ENCODE measurements at places on chromosomes 5 and 9.

GRCh38 chr9:116604251-116604650, 82.9 kb upstream of the TRIM32 start:
- no peak for DNase-seq

GRCh38 chr9:83505282-83505681, 32.9 kb downstream of the FRMD3 start:
- DNase-seq: no peak

GRCh38 chr9:109805050-109805449, 25.1 kb downstream of the PALM2AKAP2 start:
- no peak for DNase-seq

DNA sequence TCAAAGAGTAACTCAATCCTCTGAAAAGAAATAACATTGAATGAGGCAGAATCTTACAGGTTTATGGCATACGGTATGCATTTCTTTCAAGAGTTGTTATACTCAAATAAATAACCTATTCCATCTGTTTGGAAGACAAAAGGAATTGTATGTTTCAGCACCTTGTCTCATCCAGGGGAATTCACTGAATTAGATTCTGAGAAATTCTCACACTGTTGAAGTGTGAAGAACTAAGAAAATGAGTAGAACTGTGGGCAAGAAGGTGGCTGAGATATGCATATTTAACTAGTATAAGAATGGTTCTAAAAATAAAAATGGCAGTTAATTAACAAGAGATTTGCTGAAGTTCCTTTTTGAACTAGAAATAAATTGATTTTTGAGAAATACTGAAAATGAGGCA, 279.3 kb upstream of the DAP start:
- no peak for DNase-seq

DNA sequence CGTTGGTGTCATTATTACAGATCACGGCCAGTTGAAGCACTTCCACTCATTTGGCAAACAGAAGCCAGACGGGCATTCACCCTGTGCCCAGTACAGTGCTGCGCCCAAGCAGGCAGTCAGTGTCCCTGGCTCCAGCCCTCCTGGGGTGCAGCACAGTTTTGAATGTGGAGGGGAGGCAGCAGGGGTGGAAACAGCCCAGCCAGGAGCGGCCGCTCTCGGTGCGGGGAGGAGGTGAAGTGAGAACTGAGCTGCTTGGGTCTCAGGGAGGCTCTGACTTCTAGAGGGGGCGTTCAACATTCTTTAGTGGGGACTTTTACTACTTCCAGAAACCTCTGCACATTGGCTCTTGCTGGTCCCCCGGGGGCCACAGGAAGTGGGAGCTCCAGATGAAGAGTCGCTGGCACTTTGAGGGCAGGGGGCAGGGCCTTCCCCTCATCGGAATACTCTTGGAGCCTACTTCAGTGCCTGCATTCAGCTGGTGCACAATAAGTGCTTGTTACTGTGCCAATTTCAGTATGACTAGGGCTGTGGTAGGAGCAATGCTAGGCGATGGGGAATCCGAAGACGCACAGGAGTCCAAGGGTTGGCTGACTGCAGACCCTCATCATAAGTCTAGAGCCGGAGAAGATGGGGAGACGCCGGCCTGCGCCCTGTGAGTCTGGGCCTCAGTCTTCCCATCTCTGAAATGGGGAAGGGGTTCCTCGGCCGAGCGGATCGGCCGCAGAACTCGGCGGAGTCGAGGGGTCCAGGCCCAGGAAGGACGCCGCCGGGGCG, 492 bp upstream of the NEK6 start:
- DNase-seq: no peak

DNA sequence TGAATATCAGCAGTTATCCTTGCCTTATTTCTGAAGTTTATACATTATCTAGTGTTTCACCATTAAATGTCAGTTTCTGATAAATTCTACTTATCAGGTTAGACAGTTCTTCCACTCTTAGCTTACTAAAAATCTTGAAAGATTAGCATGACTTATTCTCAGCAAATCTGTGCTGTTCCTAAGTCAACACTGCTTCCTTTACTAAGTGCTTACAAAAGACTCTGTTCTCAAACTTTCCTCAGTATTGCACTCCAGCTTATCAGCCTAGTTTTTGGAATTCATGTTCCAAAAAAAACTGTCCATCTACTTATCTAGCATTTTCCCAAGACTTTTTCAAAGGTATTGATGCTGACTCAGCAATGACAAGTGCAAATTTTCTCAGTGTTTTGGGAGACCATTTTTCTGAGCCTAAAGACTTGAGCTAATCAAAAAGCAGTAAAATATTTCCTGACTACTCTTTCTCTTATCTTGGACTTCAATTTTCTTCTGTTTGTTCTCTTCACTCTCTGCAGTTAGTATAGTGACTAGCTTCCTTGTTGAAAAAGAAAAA, 61.1 kb upstream of the FRRS1L start:
- no peak for DNase-seq

DNA sequence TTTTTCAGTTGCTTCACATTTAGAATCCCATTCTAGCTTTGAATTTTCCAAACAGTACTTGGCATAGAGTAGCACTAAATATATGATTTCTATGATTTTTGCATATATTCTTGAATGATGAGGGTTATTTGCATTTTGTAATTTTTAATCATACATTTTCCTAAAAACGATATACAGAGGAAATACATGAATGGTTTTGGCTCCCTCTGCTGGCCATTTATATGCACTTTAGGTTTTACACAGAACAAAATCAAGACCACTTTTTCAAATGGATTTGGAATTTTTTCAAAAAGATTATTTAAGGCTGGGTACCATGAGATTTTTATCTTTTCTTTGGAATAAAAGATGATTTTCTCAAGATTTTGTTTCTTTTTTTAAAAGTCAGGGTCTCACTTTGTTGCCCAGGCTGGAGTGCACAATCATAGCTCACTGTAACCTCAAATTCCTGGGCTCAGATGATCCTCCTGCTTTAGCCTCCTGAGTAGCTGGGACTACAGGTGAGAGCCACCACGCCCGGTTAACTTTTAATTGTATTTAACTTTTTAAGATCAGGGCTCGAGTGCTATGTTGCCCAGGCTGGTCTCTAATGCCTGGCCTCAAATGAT, 16.7 kb upstream of the COMMD10 start:
- peak; percentile 57 for DNase-seq

DNA sequence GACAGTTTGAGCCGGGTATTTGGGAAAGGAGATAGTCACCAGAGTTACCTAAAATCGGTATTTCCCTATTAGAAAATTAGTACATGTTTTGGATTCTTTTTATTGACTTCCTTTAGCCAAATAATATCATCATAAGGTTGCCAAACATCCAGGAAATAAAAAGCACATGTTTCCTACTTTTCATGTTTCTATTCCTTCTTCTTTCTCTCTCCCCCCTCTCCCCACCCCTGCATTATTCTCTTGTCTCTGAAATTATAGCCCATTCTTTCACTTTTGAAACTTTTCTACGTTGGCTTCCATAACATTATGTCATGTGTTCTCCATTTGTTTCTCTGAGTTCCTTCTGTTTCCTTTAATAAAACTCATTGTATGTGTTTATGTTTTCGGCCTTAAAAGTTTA, 161.9 kb downstream of the ALDH1A1 start:
- no peak for DNase-seq

DNA sequence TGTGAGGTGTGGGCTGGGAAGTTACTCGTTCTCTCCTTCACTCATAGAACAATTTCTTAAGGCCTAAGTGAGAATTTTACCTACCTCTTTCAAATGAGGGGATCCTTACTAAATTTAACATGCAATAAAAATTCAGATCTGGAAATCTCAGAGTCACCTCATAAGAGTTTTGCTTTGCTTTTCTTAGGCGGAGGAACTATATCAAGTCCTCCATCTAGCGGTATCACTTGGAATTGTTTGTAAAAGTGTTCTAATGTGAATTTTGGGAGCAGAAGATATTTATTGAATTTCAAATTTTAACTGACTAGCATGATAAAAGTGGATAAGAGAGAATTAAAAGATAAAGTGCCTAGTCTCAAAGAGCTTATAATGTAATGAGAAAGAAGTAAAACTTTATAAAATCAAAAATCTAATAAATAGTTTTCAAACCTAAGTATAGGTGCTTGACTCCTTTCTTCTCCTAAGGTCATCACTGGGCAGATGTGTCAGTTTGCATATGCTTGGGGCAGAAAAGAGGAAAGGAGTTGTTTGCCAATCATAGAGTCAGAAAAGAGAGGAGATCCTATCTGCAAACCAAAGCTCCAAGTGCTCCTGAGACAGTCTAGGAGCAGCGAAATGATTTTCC, 145.7 kb upstream of the DAB2 start:
- peak; percentile 59 for DNase-seq

DNA sequence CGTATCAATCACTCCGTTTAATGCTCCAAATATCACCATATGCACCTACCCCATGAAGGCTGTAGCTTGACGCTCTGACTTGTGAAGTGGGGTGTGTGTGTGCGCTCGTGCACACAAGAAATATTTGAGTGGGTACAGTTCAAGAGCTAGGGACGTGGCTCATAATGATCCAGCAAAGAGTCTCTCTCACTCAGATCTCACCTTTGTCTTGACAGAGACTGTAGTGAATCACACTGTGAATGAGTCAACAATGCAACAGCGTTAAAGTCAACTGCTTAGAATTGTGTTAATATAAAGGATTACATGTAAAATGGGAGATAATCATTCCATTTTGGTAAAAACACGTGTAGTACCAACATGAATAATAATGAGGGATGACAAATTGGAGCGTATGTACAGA, 119.4 kb downstream of the MED27 start:
- DNase-seq: no peak

GRCh38 chr5:7910738-7911428, 41.9 kb downstream of the MTRR start:
- DNase-seq: no peak

- no peak for DNase-seq
These were observed 21.1 kb upstream of the GAS1 start for GRCh38 chr9:86968258-86968920.

- no peak for DNase-seq
These were observed 106.9 kb upstream of the COL5A1 start for GRCh38 chr9:134534661-134535080.

- DNase-seq: no peak
These were observed 68.2 kb downstream of the UBE2QL1 start for GRCh38 chr5:6516823-6517222.

DNA sequence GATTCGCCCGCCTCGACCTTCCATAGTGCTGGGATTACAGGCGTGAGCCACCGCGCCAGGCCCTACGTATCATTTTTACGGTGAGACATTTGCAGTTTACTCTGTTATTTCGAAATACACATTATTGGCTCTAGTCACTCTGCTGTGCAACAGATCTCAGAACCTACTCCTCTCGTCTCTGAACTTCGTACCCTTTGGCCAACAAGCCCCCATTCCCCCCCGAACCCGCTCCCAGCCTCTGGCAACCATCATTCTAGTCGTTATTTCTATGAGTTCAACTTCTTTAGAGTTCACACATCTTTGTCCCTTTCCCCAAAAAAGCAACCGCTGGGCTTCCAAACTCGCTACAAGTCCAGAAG, 735 bp downstream of the PTGR1 start:
- no peak for DNase-seq

- DNase-seq: no peak
These were observed at the start of gene SOHLH1 for GRCh38 chr9:135699440-135699839. SOHLH1 (minus strand) TSS chr9:135699481; CDS start chr9:135699467, 14 bp downstream.

DNA sequence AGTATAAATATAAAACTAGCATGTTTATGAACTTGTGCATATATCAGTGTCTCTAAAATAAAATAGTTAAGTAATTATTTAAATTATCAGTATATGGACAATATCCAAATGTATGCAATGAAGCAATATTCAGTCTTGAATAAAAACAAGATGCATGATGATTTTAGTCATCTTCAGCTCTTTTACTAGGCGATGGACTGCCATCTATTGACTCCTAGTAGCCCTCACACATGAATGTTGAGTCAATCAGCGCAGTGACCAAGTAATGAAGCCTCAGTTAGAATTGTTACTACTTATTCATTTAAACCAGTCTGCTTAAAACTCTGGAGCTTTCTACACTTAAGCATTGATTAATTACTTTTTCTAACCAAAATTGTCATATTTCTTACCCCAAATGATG, 92.9 kb upstream of the GRHPR start:
- DNase-seq: no peak
